ENCODE measurements at places on chromosomes 4 and X.

GRCh38 chr4:128384091-128384520 lies 96.5 kb upstream of the PGRMC2 start:
- no peak for DNase-seq

DNA sequence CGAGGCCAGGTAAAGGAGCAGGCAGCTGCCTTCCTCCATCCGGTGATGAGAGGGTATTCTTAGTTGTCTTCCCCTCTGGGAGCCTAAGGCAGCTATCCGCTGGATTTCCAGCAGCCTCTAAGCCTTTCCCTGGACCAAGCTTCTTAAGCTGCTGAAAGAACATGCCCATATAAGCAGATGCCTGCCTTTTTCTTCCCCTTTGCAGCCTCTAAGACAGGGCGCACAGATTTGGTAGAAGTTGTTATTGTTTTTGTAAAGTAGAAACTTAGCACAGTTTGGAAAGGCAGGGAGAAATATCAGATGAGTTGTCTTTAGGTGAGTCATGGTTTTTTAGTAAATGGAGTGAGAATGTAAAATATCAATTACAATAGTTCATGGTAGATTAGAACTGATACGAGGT lies 210.8 kb downstream of the ARHGAP10 start:
- DNase-seq, result no peak

- no peak for DNase-seq
These were observed 194.4 kb downstream of the SLIT2 start for GRCh38 chr4:20445933-20446723.

GRCh38 chr4:18022572-18023050 lies 1.1 kb upstream of the LCORL start:
- DNase-seq, result no peak

DNA sequence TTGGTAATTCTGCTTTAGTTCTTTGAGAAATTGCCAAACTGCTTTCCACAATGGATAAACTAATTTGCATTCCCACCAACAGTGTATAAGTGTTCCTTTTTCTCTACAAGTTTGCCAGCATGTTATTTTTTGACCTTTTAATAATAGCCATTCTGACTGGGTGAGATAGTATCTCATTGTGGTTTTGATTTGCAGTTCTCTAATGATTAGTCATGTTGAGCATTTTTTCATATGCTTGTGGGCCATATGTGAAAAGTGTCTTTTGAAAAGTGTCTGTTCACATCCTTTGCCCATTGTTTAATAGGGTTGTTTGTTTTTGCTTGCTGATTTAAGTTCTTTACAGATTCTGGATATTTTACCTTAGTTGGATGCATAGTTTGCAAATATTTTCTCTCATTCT lies 25.9 kb downstream of the ENPEP start:
- DNase-seq, result no peak

GRCh38 chr4:78299565-78299972 lies 242.4 kb downstream of the FRAS1 start:
- no peak for DNase-seq

GRCh38 chr4:38677441-38677840 lies 13.4 kb downstream of the KLF3 start:
- no peak for DNase-seq

DNA sequence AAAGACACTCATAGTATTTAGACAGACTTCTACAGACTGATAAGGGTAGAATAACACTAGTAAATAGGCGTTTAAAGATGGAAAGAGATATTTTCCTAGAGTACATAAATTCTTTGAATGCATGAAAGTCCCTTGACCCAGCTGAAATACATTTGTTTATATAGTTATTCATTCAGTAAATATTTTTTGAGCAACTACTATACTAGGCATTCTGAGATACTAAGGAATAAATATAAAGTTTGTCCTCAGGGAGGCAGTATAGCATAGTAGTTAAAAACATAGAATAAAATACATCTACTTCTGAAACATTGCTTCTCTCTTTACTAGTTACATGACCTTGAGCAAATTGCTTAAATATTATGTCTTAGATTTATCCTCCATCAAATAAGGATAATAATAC lies 27.4 kb downstream of the HMGN5 start:
- DNase-seq, result no peak

- DNase-seq, result peak; percentile 7
These were observed 32.8 kb downstream of the ELOVL6 start for GRCh38 chr4:110165382-110166286.

DNA sequence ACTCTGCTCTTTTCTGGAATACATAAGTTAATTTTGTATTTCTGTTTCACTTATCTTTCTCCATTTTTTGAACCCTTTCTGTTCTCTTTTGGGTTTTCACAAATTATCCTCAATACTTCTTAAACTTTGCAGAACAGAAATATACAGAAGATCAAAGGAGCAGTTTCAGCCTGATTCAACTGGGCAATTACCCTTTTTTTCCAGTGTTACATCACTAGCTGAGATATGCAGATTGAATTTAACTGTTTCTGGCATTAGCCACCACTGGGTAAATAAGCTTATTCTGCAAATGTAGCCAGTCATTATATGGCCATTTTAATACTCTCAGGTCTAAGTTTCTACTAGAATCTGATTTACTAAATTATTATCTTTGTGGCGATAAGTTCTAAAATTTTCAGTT lies 66.9 kb upstream of the GRID2 start:
- no peak for DNase-seq

DNA sequence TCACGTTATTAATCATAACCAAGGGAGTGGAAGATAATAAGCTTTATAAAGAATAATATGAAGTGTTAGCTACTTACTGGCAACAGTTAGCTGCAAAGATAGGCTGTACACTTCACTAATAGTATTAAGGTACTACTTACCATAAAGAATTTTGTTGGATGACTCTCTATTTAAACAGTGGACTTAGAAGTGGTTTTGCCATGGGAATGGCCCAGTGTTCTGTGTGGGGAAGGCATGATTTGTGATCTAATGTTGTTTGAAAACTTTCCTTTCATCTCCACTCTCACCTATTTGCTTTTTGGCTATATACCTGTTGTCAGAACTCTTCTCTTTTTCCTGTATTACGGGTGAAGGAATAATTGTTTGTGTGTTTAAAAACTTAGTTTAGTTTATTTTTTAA lies 23.0 kb downstream of the FHDC1 start:
- no peak for DNase-seq

DNA sequence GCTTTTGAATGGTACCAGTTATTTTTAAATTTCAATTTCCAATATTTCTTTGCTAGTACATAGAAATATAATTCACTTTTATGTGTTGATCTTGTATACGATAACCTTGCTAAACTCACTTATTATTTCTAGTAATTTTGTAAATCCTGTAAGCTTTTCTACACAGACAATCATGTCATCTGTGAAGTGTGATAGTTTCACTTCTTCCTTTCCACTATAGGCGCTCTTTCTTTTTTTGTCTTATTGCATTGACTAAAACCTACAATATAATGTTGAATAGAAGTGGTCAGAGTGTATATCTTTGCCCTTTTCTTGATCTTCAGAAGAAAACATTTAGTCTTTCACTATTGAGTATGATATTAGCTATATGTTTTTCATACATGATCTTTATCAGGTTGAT lies 76.6 kb downstream of the ZNF182 start:
- no peak for DNase-seq

GRCh38 chrX:85244450-85245211 lies 840 bp downstream of the ZNF711 start:
- no peak for DNase-seq

DNA sequence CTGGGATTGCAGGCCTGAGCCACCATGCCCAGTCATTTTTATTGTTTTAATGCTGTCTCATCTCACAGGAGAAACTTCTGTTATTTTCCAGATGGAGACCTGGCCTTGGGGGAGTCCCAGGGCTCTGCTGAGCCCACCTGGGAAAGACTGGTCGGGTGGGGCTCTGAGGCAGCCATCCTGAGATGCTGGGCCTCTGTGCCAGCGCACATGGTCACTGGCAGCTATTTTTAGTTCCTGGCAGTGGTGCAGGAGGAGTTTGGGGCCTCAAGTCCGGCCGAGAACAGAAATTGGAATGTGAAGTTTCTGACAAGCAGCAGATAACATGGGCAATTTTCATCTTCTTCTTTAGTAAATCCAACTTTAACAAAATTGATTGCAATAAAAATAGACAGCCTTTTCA lies 44.5 kb downstream of the SORCS2 start:
- DNase-seq, result no peak

GRCh38 chr4:145784036-145784435 lies 104.1 kb downstream of the C4orf51 start:
- DNase-seq, result no peak

GRCh38 chr4:44996276-44996845 lies 270.0 kb upstream of the GNPDA2 start:
- DNase-seq, result no peak

- no peak for DNase-seq
These were observed 2.0 kb upstream of the HPGD start for GRCh38 chr4:174524242-174524641.

DNA sequence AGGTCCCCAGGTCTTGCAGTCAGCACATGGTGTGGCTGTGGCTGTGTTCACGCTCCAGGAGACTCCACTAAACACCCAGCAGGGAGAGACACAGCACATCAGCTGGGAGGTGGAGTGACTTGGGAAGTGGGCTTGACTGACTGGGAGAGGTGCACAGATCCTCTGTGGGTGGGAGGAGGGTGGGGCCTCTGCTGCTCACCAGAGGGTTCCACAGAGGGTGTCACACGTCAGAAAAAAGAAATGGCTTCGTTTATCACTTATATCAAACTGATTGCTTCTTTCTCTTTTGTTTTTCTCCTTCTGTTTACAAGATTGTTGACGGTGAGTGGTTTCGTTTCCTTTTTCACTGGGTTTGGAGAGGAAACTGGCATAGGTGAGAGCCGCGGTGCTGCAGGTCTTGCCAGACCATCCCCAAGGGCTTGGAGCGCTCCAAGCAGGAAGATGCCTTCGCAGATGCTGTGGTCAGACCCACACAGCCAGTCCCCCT lies 24.8 kb upstream of the FAM193A start:
- DNase-seq, result no peak

- DNase-seq, result no peak
These were observed 1071.0 kb downstream of the ADGRL3 start for GRCh38 chr4:62271107-62271506.

DNA sequence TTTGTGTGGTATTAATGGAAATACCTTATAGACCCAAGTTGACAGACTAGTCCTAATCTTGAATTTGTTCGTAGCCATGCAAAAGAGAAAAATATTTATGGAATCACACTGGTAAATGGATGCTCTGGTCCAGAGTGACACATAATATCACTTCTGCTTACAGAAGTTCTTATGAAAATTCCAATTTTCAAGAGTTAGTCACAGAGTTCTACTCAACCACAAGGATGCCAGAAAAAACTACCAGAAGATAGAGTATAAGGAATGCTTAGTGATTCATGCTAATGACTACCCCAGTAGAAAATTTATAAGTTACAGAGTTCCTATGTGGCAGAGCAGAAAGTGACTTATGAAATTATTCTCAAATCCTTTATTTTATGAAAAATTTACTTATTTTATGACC lies 1384.8 kb downstream of the FAM133A start:
- DNase-seq, result no peak

DNA sequence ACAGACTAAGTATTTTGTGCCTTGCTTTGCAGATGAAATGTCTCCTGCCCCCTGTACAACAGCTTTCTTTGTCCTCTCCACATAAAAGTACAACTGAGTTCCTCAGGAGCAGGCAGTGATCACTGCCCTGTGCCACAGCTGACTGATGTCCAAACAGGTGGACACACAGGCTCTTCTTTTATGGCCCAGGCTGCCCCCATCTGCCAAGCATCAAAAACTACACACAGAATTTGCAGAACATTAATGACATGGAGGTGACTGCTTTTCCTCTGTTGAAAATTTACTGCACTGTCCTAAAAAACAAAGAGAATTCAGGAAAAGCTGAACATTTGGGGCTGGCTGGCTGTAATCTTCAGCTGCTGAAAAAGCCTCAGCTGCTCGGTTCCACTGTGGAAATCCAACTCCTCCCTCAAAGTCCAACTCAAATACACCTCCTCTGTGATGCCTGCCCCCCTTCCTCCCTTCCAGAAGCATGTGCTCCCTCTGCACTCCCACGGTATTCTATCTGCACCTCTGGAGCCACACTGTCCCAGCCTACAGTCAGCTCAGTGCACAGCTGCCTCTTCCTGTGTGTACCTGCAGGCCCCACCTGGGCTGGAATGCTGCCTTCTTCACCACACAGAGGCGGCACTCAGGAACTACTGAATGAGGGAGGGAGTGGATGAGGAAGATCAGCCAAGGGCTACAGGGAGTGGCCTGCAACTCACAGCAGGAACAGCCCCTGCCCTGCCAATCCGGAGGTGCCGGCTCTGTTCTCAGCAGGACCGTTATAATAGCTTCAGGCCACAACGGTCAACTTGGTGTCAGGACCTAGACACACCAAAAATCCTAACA lies 10.3 kb downstream of the AFAP1 start:
- no peak for DNase-seq

DNA sequence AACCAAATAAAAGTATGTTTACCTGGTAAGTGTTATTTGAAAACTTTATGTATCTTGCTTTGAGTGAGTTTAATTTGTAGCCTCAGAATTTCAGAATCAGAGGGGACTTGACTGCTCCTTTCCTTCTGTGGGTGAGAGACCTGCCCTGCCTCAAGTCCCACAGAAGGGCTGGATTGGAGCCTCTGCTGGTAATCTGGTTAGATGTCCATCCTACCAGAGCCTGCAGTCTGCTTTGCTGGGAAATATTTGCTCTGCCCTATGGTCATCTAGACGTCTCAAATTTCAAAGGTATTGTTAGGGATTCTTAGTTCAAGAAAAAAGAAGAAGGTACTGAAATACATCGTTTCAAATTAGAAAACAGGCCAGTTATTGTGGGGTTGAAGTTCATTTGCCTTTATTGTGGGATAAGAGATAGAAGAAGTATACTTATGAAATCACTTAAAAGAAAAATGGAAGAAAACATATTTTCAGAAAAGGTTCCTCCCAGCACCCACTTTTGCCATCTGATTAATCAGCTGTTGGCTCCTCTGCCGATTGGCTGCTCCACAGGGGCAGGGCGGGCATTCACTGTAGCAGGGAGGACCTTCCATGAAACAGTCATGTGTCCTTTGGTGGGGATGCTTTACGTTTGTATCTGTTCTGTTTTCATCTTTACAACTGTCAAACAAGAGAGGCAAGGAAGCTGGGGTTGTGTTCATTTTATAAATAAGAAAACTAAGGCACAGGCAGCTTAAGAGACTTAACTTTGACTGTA lies 73.3 kb upstream of the TLR2 start:
- DNase-seq, result no peak

DNA sequence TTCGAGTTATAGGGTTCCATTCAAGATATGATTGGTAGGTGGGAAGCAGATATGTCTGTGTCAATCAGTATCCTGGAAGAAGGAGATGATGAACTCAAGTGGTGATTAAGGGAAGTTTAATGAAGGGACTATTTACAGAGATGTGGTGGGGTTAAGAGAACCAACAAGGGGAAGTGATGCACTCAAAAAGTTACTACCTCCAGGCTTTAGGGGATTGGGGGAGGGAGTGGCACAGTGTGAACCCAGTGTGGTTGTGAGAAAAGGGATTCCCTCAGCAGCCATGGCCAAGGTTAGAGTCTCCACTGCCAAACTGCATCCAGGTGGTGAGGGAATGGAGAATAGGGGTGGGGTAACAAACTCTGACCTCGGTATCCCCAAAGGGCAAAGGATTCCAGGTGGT lies 27.9 kb downstream of the PKD2 start:
- DNase-seq, result no peak
